ENCODE measurements at places on chromosomes 3 and 15. TPM values are rescaled to one million over a fixed set of nuclear protein-coding genes. Genes with fewer than 3 reads are reported as not detected.

- DNase-seq = no peak
Observed at GRCh38 chr15:38972831-38973230, 408.2 kb upstream of the RASGRP1 start.

Gene SERPINI1
- 85.6 TPM for total RNA-seq

GRCh38 chr15:101009176-101009575 is 90.0 kb downstream of the LRRK1 start:
- no peak for DNase-seq

DNA sequence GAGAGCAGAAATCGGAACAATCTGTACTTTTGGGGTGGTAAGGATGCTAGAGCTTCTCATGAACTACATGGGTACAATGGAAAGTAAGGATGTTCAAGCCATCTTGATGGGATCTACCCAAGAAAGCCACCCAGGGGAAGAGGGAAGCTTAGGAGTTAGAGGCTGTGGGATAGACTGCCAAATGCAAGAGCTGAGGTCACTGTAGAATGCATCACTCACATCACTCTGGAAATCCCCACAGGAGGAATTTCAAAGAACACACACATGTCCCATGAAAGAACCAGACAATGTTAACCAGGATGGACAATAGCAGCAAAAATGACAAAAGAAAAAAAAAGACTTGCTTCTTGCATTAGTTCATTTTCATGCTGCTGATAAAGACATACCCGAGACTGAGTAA is 32.8 kb upstream of the UBE2E2 start:
- DNase-seq = no peak

All from frontal cortex (tissue), 4 donors.